ENCODE measurements at places on chromosomes 6 and 20. TPM values are rescaled to one million over a fixed set of nuclear protein-coding genes. Genes with fewer than 3 reads are reported as not detected.

DNA sequence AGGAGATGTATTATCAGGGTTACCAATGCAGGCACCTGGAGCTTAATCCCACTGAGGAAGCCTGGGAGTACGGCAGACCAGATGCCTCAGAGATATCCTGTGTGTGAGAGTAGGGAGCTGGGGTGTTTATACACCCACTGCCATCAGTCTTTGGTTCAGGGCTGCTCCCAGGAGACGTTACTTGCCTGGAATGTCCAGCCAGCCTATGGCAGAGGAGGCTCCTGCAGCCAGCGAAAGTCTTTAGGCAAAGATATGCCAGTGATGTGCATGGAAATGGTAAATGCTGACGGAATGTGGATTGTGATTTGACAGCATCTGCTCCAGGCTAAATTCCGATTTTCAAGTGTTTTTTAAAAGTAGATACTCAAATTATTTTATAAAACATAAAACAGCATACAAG lies 282.0 kb downstream of the BTBD3 start:
- DNase-seq: no peak
- H3K27me3 ChIP-seq: no peaks in the 10 kb centered on the region
- no peaks in the 10 kb centered on the region for H3K4me1 ChIP-seq
- no peaks in the 10 kb centered on the region for H3K36me3 ChIP-seq

The CTCFL gene
- not detected for total RNA-seq

The TRIM10 gene
- not detected for total RNA-seq

DNA sequence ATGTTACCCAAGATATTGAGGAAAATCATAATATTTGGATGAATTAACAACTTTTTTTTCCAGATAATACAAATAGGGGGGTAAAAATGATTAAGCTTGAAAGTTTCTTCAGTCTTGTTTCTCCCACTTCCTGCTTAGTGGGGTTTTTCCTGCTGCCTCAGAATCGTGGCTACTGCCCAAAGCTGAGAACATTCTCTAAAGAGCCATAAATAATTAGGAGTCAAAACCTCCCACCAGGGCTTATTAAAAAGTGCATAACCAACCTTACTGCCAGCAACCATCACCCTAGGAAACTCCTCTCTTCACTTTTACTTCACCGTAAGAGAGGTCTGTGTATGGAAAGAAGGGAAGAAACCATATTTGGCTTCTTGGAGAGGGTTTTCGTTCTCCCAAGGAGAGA lies 9.0 kb upstream of the LCA5 start:
- H3K4me3 ChIP-seq: no peak overlapping the region
- peaks cover 10% of the 10 kb centered on the region for H3K36me3 ChIP-seq

GRCh38 chr6:157556144-157556645 lies 175.2 kb downstream of the ZDHHC14 start:
- H3K27me3 ChIP-seq: no peaks in the 10 kb centered on the region
- no peak for DNase-seq
- H3K36me3 ChIP-seq: no peaks in the 10 kb centered on the region
- no peak overlapping the region for H3K4me3 ChIP-seq
- no peak overlapping the region for H3K27ac ChIP-seq

DNA sequence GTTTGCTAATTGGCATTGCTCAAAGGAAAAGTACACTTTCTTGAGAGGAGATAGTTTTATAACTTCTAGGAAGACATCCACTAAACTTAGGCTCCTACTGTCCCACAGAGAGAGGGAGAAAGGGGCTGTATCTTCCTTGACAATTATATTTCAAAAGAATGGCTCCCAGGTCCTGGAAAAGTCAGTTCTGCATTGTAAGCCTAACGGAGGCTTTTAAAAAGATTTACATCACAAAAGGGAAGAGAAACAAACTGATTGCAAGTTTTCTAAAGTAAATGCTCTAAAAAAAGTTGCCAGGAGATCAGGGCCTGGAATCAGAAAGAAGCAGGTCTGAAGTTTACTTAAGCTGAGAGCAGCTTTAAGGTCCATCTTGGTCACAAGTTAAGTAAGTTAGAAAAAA lies 839.5 kb downstream of the FRK start:
- H3K27ac ChIP-seq: no peak overlapping the region
- H3K36me3 ChIP-seq: no peaks in the 10 kb centered on the region
- DNase-seq: no peak
- no peaks in the 10 kb centered on the region for H3K4me1 ChIP-seq
- no peak overlapping the region for H3K4me3 ChIP-seq

DNA sequence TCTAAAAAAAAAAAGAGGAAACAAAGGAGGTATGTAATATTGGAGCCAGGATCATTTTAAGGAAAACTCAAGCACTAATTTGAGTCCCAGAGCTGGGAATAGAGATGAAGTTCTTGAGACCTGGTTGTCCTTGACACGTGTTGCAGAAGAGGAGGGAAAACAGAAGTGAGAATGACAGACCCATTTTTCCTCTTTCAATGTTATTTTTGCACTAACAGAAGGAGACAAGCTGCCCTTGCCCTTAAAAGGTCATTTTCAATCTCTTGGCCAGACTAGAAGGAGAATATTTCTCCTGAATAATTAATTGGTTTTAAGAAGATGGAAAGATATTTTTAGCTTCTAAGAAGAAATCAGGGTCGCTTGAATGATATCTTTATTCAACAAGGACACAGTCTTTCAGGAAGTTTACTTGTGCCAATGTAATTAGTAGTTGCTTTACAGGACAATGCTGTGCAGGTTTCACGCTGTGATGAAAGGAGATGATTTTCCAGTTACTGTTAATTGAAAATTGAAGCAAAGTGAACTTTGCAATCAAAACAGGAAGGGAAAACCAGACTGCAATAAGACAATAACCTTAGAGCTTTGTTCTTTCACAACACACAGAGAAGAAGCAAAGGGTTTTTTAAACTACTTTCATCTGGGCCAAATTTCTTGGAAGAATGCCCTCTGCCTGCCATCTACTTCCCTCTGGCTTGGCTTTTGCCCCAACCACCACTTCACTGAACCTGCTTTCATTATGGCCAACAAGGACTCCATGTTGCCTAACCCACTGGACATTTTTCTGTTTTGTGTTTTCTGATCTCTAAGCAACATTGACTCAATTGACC lies 107.8 kb upstream of the SHLD1 start:
- H3K27me3 ChIP-seq: no peaks in the 10 kb centered on the region
- H3K27ac ChIP-seq: peak overlapping the region; percentile 64
- no peak overlapping the region for H3K4me3 ChIP-seq

The KIAA0408 gene
- total RNA-seq: not detected

- H3K27ac ChIP-seq: no peak overlapping the region
- H3K4me1 ChIP-seq: no peaks in the 10 kb centered on the region
- DNase-seq: no peak
- no peaks in the 10 kb centered on the region for H3K27me3 ChIP-seq
- H3K4me3 ChIP-seq: no peak overlapping the region
These were observed 197.5 kb upstream of the JARID2 start for GRCh38 chr6:15048367-15048766.

The MCCD1 gene
- total RNA-seq: not detected

GRCh38 chr6:12241493-12242175 lies 48.5 kb upstream of the EDN1 start:
- DNase-seq: no peak
- no peak overlapping the region for H3K27ac ChIP-seq
- H3K4me3 ChIP-seq: no peak overlapping the region
- H3K27me3 ChIP-seq: no peaks in the 10 kb centered on the region
- H3K4me1 ChIP-seq: peaks cover 5% of the 10 kb centered on the region

DNA sequence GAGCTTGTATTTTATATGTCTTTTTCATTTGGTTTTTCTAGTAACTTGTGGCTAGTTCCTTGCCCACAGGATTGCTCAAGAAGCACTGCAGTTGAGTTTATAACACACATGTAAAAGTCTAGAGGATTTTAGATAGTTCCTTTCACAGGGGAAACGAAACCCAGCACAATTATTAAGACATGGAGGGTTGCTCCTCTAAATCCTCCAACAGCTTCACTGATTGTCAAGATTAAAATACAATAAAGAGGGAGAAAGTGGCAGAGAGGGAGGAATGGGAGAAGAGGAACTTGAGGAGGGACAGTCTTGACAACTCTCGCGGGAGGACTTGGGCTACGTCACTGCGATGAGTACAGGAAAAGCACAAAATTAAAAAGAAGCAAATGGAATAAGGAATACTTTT lies 9.7 kb upstream of the TBC1D7 start:
- no peaks in the 10 kb centered on the region for H3K27me3 ChIP-seq
- no peak overlapping the region for H3K27ac ChIP-seq
- peaks cover 6% of the 10 kb centered on the region for H3K36me3 ChIP-seq
- peaks cover 5% of the 10 kb centered on the region for H3K4me1 ChIP-seq
- no peak for DNase-seq
- H3K4me3 ChIP-seq: no peak overlapping the region

GRCh38 chr6:80021591-80021990 lies 17.1 kb downstream of the TTK start:
- H3K4me3 ChIP-seq: no peak overlapping the region
- DNase-seq: no peak
- H3K4me1 ChIP-seq: peaks cover 1% of the 10 kb centered on the region
- H3K36me3 ChIP-seq: peaks cover 14% of the 10 kb centered on the region
- H3K27me3 ChIP-seq: no peaks in the 10 kb centered on the region

GRCh38 chr6:148004651-148005050 lies 338.0 kb upstream of the SASH1 start:
- no peaks in the 10 kb centered on the region for H3K4me1 ChIP-seq
- no peaks in the 10 kb centered on the region for H3K27me3 ChIP-seq
- DNase-seq: no peak
- no peak overlapping the region for H3K27ac ChIP-seq

DNA sequence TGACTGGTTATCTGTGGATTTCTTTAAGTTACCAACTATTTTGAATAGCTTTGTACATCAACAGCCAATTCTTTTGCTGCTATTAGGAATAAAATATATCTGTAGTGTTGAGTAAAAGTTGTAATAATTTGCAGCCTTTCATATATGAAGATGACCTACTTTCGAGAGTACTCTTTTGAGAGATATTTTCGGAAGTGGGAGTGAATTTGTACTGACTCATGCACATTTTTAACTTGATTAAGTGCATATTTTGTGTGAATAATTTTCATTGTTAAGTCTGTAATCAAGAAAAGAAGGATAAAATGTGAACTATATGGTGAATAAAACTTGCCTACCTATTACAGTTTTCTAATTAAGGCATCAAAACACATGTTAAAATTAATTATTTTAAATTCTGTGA lies 51.9 kb downstream of the L3MBTL3 start:
- H3K36me3 ChIP-seq: peaks cover 6% of the 10 kb centered on the region
- H3K4me1 ChIP-seq: no peaks in the 10 kb centered on the region
- no peak overlapping the region for H3K4me3 ChIP-seq
- H3K27me3 ChIP-seq: no peaks in the 10 kb centered on the region

The LHFPL5 gene
- total RNA-seq: not detected

The C4A gene
- 16.2 TPM for total RNA-seq

DNA sequence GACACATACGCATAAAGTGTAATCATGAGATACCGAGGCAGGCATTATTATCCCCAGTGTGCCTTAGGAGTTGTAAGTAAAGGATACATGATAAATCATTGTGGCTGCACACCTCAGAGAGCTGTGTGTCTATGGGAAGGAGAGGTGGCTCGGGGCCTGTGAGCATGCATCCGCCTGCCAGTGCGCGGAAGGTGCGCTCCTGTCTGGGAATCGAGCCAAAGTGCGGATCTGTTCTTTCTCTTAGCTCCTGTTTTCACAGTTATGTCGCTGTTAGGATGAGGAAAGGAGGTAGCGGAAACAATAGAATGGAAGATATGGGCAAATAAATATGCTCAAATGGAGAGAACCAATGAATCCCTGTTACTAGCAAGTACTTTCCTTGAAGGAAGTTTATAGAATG lies 98.0 kb downstream of the ANKRD6 start:
- no peaks in the 10 kb centered on the region for H3K36me3 ChIP-seq
- H3K4me1 ChIP-seq: no peaks in the 10 kb centered on the region
- no peak overlapping the region for H3K4me3 ChIP-seq
- DNase-seq: no peak

The MAP1LC3A gene
- total RNA-seq: 10.7 TPM

- no peaks in the 10 kb centered on the region for H3K36me3 ChIP-seq
- H3K4me3 ChIP-seq: no peak overlapping the region
These were observed 92.8 kb downstream of the CLIC5 start for GRCh38 chr6:45922728-45923351.

DNA sequence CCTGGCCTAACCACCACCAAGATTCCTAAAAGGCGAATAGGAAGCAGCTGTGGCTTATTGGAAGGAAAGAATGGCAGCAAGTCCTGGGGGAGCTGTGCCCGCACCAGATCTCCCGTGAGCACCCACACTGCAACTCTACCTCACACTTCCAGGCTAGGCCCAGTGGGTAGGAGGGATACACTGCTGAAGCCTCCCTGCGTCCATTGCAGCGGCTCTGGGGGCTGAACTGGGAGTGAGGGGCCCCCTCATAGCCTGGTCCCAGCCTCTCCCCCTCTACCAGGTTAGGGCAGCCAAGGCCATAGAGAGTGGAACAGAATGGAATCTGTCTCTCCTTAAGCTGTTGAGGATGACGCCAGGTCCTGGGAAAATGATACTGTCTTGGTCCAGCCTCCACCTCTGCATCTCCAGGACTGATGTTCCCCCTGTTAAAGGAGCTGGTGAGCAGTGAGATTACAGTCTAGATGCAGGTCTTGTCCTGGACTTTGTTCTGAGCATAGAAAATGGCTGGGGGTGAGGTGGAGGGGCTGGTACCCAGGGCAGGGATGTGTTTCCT lies 11.3 kb downstream of the CNPY3 start:
- no peak for DNase-seq
- H3K27me3 ChIP-seq: no peaks in the 10 kb centered on the region
- H3K4me1 ChIP-seq: peaks cover 5% of the 10 kb centered on the region

DNA sequence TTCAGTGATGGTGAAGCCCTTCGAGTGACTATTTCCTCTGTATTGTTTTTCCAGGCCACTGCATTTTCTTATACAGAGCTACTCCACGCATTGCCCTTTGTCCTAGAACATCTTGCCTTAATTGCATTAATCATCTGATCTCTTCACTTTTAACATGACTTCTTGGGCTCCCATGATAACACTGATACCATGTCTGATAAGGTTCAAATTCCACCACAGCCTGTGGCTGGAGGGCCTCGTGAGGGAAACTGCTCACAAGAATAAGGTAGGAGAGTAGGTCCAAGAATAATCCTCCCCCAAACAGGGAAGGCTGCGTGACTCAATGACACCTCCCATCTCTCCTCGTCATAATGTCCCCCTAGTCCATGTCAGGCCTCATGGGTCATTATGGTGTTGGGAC lies 165.5 kb upstream of the ECI2 start:
- peaks cover 9% of the 10 kb centered on the region for H3K4me1 ChIP-seq
- no peak overlapping the region for H3K27ac ChIP-seq
- H3K27me3 ChIP-seq: no peaks in the 10 kb centered on the region
- H3K4me3 ChIP-seq: no peak overlapping the region

- peaks cover 30% of the 10 kb centered on the region for H3K4me1 ChIP-seq
- H3K4me3 ChIP-seq: peak within 1 kb of the TSS; percentile 87
- H3K36me3 ChIP-seq: no peaks in the 10 kb centered on the region
- peak within 1 kb of the TSS; percentile 94 for H3K27ac ChIP-seq
These were observed at the start of gene B4GALT5 for GRCh38 chr20:49713753-49714712. Gene B4GALT5 (minus strand): TSS chr20:49713878. CDS start chr20:49713690, 188 bp downstream.

- no peak for DNase-seq
- no peaks in the 10 kb centered on the region for H3K4me1 ChIP-seq
- H3K27ac ChIP-seq: no peak overlapping the region
- no peaks in the 10 kb centered on the region for H3K27me3 ChIP-seq
- peaks cover 30% of the 10 kb centered on the region for H3K36me3 ChIP-seq
These were observed 82.8 kb downstream of the ATRN start for GRCh38 chr20:3553663-3554062.

The COL10A1 gene
- total RNA-seq: not detected

The SLC22A7 gene
- total RNA-seq: not detected

Data from MCF 10A (cell line).